ENCODE measurements at places on chromosomes 12 and 14.
A peak's percentile ranks its signal among the peaks of the same experiment; 100 is the strongest.

DNA sequence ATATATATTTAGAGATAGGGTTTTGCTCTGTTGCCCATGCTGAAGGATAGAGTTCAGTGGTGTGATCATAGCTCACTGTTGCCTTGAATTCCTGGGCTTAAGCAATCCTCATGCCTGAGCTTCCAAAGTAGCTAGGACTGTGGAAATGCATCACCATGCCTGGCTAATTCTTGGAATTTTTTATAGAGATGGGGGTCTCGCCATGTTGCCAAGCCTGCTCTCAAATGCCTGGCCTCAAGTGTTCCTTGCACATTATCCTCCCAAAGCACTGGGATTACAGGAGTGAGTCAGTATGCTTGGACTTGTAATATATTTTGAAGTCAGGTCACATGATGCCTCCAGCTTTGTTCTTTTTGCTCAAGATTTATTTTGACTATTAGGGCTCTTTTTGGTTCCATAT, 178.0 kb downstream of the RPAP3 start:
- no peak for DNase-seq

DNA sequence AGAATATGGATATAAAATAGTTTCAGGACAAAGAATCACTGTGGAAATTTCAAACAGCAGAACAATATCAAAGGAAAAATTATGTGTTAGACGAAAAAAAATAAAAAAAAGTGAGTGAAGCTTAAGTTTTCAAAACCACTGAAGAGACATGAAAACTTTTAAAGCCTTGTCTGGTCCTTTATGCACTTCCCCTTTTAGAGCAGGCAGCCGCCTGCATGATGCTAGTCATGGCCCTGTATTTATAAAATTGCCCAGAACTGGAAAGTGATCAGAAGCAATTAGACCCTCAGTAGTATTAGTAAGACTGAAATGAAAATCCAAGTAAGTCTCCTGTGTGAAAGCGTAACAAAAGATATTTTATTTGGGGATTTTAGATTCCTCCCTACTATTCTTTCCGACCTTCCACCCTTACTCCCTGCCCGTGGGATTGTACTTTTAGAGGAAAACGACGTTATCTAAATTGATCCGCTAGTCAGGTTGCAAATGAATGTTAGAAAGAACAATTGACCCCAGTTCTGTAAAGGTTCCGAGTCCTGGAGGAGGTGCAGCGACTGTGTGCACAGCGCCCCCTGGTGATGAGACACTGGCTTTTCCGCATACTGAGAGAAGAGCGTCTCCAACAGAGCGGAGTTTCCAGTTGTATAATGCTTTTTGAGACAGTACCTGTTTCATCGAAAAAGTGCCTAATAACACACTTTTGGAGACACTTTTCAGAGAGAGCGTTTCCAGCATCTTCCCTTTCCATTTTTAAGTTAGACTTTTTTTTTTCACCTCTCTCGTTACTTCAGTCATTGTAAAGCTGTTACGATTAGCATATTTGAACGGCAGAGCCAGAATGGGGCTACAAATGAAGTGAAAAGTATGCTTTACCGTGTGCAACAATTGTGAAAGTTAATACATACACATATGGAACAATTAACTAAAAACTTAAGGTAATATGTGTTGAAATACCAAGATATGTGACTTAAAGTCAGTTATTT, 12.4 kb downstream of the MGST1 start:
- peak; percentile 3 for DNase-seq

DNA sequence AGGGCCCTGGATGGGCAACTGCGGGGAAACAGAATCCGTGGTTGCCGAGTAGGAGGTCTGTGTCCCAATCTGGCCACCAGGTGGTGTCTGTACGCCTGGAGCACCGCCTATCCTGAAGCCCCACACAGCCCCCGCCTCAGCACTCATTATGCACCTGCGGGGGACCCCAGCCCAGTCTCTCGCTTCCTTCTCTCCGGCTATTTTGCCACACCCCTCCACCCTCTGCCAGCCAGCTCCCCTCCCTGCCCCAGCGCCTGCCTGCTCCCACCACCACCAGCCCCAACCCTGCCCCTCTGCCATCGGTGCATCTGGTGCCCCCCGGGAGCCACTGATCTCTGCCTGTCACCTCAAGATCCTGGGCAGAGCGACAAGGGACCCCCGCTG, 2.2 kb upstream of the NXPH4 start:
- no peak for DNase-seq

GRCh38 chr12:48777501-48778400, 11.1 kb downstream of the ADCY6 start:
- DNase-seq, result no peak

DNA sequence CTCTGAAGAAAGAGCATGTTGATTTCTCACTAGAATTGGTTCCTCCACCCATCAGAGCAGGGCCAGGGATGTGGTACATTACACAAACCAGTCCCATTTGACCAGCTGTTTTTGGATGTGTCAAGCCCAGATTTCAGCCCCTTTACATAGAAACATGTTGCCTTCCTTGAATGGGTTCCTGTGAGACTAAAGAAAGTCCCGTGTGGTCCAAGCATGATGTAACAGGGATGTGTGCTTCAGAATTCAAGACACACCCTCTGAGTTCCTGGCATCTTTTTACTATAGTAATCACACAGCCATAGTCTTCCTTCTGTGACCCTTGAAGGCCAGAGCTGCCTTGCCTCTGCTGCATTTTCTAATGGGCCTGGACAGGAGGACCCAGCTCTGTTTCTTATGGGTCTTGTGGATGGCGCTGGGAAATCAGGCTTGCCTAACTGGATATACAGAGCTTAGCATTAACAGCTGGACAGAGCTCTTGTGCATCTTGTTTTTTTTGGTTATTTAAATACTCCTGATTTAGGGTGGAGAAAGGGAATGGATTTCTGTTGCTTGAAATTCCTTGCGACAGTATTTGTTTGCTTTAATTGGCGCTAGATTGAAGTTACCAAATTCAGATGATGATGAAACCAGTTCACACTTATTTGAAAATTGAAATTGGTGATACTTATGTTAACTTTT, 341.0 kb downstream of the ZFP36L1 start:
- DNase-seq, result no peak

DNA sequence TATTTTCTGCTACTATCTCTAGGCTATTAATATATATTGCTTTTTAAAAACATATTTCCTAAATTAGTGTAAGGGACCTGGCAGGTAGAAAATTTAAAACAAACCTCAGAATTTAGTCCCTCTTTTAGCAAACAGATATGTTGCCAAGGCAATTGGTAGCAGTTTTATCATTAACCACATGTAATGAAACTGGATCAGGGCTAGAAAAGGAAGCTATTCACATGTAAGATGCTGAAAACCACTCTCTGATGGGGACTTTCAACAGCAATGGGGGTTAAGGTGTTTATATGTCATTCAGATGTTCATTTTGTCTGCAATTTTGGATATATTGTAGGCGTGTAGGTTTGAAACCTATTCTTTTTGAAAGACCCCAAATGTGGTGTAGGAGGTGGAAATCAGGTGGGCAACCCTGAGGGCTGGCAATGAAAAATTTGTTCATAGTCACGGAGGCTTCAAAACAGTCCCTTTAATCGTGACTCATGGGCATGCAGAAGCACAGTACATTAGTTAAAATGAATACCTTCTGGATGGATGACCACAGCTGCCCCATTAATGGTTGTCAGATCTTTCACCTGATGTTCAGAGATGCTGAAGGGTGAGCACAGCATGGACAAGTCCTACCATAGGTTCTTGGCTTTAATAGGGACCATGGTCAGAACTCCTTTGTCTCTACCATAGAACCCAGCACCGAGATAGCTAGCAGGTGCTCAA, 5.9 kb upstream of the PKP2 start:
- no peak for DNase-seq

DNA sequence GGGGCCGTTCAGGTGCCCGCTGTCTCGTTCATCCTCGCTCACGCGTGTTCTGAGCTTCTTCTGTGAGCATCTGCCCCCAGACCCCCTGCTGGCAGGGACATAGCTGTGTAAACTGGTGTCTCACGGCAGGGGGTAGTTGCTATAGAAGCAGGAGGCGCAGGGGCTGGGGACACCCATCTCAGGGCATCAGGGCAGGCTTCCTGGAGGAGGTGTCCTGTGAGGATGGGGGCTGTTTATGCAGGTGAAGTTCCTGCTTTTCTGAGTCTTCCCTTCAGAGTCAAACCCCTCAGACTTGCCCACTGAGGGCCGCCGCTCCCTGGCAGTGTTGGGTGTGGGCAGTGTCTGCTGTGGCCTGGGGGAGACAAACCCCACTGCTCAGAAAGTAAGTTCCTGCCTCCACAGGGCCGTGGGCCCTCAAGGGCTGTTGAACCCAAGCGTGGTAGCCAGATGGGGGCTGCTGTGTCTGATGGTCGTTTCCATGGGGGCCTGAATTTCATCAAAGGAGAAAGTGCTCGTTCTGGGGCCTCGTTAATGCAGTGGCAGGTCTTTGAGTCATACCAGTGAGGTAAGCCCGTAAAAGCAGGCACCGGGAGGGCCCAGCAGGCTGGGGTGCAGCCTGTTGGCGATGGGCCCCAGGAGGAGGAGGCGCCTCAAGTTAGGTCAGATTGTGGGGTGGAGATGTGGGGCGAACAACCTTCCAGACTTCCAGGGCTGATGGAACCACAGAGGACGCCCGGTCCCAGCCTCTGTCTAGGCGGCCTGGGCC, 23.4 kb downstream of the KIF26A start:
- DNase-seq, result no peak

All from stimulated activated CD8-positive, alpha-beta memory T cell treated with anti-CD3 and anti-CD28 coated beads, Interleukin-2, amount 100 ng/mL, for 48 hours (primary cell).